Stimulated activated CD4-positive, alpha-beta T cell treated with anti-CD3 and anti-CD28 coated beads, Interleukin-1b, Interleukin-23, amount 100 ng/mL, for 1 hour (primary cell): ENCODE measurements at places on chromosomes 4 and X.

DNA sequence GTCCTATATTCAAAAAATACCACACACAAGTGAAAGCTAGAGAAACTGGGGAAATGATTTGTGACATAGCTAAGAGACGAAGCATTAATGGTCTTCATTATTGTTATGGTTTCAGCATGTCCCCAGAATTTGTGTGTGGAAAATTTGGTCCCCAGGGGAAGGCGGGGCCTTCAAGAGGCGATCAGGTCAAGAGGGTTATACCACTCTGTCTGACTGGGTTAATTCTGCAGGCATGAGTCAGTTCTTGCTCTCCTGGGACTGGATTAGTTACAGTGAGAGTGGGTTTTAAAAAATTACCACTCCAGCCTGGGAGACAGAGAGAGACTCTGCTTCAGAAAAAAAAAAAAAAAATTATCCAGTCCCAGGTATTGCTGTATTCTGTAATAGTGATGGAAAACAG is 2.1 kb upstream of the MTNR1A start:
- no peak for DNase-seq

DNA sequence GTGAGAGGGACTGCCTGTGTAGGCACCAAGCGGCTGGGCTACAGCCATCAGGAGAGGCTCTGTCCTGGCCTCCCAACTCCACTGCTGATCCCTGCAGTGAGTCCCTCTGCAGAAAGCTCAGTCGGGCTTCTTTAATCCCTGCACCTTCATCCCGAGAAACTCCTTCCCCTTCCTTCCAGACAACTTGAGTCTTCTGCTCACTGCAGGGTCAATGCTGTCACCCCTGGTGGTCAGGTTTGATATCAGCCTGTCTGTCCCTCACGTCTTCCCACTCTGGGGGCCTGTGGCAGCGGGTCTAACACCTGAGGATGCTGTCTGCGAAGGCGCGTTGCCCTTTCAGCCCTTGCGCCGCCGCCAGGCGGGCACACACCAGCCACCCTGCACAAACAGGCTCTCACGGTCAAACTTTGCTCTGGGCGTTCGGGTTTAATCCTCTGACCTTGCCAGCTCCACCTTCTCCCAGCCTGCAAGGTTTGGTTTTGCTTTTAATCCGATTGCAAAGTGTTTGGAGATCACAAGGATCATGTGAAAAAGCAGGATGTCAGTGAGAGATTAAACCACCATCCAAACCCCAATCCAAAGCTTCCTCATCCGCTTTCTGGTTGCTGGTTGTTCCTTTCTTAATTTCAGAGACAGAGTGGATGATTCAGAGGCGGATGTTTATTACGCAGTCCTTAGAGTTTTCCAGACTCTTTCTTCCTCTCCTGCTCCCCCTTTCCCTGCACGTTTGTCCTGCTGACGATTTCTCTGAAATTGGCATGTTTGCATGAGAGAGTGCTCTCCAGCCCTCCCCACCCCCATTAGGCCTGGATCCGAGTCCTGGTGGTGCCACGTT is 74.8 kb upstream of the SLC34A2 start:
- no peak for DNase-seq

DNA sequence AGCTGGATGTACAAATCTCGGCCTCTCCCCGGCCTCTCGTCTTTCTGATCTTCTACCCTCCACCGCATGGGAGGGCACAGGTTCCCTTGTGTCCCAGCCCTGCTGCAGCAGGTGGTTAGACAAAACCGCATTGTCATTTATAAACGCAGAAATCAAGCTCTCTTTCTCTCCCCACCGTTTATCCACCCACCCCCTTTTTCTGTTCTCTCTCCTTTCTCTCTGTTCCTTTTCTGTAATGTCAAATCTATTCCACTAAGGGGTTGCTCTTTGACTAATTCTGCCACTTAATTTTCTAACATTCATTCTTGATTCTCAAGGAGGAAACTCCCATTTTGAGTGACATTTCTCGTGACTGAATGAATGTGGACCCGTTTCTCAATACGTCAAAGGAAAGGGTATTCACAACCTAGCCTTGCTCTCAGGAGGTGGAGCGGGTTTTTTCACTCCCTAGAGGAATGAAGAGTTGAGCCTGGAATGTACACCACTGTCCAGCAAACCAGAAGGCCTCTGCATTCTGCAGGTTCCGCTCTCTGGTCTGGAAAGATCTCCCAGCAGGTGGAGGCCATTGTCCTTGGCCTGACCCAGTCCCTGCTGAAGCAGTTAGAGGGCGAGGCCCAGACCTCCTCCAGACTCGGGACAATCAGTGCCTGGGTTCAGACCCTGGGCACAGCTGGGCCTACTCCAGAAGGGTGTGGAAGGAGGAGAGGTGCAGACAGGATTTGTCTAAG is 70.9 kb upstream of the ENPP6 start:
- no peak for DNase-seq

GRCh38 chr4:145723336-145723735 is 43.4 kb downstream of the C4orf51 start:
- DNase-seq = no peak

DNA sequence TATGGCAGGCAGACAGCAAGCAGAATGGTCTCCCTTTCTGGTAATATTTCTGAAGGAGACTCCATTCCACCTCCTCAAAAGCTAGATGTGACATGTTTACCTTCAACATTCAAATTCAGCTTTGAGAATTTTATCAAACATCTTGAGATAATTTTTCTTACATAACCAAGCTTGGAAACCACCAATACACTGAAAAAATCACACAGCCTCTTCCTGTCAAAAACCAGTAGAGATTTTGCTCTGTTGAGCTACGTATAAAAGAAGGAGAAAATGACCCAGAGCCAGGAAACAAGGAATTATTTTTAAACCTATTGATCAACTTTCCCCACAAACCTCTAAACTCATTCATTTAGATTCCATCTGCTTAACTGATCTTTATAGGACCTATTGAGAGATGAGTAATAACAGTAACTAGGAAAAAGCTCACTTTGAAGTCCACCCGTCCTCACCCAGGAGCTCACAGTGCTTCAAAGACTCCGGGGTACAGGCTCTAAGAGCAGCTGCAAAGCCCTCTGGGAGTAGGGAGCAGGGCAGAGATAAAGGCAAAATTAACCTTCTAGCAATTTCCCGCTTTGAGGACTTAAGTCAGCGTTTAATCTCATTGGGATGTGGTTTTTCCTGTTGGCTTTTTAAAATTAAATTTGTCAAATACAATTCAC is 318.2 kb upstream of the RASGEF1B start:
- no peak for DNase-seq

DNA sequence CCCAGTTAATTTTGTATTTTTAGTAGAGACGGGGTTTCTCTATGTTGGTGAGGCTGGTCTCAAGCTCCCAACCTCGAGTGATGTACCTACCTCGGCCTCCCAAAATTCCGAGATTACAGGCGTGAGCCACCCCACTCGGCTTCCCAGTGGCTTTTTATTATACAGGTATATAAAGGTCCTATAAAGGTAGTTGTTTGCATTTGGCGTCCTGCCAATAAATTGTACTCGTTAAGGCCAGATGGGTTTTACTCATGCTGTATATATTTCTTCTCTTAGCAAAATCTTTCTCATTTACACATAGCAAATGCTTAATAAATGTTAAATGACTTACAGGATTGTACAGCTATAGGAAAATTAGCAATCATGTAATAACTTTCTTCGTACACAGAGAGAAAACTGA is 6.9 kb downstream of the SHROOM3 start:
- DNase-seq = no peak

GRCh38 chr4:135418353-135418752 is 1216.8 kb upstream of the PABPC4L start:
- DNase-seq = no peak

DNA sequence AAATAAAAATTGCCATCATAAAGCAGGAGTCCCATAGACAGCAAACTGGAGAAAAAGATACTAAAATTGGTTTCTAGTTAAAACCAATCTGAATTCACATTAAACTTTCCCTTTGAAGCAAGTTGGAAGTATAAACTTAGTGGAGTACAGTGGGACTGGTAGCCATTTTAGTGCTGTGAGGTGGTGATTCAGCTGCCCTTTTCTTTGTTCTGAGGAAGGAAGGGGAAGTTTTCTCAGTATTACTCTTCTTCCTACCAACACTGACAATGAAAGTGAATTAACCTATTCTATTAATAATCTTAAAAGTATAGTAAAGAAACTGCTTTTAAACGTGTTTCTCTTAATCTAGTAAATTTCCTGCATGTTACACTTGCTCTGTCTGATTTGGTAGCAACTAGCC is 36.7 kb downstream of the SLC9A6 start:
- no peak for DNase-seq
